ENCODE measurements at places on chromosomes 2 and 18.

DNA sequence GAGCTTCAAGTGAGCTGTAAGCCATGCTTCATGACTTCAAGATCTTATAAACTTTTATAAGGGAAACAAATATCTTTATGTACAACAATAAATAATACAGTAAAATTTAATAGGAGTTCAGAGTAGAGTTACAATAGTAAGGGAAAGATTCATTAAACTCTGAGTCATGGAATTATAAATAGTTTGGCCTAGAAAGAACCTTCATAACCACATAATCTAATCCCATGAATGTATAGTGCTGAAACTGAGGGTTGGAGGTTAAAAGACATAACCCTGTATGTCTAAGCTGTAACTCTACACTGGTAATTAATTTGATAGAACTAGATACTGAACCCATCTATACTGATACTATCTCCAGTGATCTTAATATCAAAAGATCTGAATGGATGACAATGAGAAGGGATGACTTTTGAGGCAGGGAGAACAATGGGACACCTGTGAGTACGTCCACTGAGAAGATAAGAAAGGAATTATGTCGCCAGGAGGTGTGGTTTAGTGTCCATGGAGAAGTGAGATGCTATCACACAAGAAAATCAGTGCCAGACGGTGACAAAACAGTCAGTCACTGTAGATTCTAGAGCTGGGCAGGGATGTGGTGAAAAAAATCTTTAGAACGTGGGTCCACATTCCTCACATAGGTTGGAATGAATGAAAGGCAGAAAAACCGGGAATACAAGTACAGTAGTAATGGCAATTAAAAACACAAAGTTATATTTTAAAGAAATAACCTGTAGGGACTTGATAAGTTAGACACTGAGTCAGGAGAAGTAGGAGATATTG is 1.1 kb downstream of the IL1F10 start:
- DNase-seq: no peak

DNA sequence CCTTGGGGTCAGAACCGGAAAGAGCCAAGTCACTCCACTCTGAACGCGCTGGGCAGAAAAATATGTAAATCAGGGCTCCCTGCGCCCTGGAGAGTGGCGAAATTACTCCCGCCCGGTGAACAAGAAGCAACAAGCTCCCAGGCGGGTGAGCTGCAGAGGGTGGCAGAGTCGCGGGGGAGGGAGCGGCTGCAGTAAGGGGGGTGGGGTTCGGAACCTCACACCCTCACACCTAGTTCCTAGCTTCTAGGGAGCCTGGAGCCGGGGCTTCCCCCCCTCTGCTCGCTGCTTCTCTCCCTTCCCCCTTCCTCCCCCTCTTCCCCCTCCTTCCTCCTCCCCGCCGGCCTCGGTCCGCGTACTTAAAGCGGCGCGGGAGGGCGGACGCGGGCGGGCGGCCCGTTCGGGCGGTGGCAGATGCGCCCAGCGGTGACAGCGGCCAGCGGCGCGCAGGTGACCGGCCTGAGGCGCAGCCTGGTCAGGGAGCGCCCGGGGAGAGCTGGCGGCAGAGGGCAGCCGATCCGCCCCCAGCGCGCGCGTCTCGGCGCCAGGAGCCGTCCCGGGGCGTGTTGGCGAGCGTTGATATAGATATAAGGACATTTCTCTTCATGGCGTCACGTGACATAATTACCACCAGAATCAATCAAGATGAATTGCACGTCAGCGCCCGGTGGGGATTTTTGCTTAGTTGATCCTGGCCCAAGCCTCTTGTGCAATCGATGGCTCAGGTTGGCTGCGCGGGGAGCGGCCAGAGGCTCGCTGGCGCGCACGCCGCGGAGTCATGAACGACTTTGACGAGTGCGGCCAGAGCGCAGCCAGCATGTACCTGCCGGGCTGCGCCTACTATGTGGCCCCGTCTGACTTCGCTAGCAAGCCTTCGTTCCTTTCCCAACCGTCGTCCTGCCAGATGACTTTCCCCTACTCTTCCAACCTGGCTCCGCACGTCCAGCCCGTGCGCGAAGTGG is at the start of gene HOXD11:
HOXD11 (plus strand) TSS at position 700 of the 959 bp plus-strand sequence; CDS start at position 776, 76 bp downstream.
- no peak for DNase-seq

DNA sequence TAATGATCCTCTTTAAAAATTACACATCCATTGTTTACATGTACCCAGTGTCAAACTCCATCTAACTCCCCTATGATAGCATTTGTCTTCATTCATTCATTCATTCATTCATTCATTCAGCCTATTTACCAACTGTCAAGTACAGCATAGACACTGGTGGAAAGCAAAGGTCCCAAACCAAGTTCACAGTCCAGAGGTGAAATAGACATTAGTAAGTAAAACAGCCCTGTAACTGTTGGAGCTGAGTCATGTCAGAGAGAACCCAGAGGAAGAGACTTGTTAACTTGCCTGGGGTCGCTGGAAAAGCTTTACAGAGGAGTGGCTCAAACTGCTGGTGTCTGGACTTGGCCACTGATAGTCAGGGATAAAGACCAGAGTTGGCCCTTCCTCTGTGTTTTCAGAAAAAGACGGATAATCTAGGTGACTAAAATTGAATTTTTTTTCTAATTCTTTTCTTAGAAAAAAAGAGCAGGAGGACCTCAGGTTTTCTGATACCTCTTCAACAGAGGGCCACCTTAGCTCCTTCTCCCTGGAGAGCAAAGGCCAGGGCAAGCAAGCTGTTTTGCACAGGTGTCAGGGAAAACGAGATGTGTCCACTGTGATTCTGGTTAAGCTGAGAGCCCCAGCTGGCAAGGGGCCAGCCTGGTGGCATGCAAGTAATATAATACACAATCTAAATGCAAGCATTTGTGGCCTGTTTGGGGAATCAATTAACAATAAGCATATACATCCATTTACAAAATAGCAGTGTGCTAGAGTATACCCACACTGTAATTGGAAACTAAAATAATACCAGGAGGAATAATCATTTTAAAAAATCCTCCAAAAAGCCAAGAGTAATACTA is 96.7 kb upstream of the SLC14A2 start:
- no peak for DNase-seq

- DNase-seq: no peak
These were observed 152.3 kb upstream of the TWIST2 start for GRCh38 chr2:238695538-238695937.

GRCh38 chr2:851680-852079 is 99.0 kb upstream of the SNTG2 start:
- no peak for DNase-seq

DNA sequence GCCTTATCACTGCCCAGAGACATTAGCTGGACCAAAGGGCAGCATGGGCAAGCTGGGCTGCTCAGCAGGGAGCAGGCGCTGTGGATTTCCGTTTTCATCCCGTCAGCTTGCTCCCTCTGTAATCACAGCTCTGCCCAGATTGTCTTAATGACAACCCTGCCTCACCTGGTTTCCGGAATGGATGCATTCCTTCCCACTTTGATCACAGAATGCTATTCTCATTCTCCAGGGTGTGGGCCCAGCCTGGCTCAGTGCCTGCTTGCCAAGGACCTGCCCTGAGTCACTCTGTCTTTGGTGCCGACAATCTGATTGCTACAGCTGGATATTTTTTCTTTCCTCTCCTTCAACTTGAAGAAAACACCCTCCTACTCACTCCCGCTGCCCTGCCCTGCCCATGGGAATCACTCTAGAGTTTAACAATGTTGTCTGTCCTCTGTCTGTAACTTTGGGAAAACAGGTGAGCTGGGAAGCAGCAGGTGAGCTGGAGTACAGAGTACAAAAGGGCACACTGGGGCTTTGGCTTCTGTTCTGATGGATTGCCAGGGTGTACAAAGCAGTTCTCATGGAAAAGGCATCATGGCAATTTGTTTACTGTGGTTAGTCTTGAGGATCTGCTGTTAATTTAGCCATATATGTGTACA is 27.2 kb upstream of the FAM136A start:
- DNase-seq: no peak

GRCh38 chr2:9260464-9260918 is 53.9 kb downstream of the ASAP2 start:
- no peak for DNase-seq

DNA sequence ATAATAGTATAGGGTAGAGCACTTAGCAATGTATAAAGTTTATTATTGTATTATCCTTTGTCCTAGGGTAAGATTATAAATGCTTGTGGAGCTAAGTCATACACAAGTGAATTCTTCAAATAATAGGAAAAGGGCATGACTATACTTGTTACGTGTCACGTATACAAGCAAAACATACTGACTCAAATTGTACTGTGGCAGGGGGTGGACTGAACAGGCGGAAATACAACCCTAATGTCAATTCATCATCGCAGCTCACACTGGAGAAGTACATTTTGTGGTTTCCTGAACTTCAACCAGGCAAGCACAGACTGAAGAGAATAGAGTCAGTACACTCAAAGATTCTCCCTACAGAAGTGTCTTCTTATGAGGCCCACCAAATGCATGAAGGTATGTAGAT is 201.0 kb downstream of the MBD2 start:
- DNase-seq: no peak
